ENCODE measurements at places on chromosomes 11 and 22. TPM values are rescaled to one million over a fixed set of nuclear protein-coding genes. Genes with fewer than 3 reads are reported as not detected.

The CADM1 gene
- 62.4 TPM for total RNA-seq

The TREH gene
- 0.13 TPM for total RNA-seq

DNA sequence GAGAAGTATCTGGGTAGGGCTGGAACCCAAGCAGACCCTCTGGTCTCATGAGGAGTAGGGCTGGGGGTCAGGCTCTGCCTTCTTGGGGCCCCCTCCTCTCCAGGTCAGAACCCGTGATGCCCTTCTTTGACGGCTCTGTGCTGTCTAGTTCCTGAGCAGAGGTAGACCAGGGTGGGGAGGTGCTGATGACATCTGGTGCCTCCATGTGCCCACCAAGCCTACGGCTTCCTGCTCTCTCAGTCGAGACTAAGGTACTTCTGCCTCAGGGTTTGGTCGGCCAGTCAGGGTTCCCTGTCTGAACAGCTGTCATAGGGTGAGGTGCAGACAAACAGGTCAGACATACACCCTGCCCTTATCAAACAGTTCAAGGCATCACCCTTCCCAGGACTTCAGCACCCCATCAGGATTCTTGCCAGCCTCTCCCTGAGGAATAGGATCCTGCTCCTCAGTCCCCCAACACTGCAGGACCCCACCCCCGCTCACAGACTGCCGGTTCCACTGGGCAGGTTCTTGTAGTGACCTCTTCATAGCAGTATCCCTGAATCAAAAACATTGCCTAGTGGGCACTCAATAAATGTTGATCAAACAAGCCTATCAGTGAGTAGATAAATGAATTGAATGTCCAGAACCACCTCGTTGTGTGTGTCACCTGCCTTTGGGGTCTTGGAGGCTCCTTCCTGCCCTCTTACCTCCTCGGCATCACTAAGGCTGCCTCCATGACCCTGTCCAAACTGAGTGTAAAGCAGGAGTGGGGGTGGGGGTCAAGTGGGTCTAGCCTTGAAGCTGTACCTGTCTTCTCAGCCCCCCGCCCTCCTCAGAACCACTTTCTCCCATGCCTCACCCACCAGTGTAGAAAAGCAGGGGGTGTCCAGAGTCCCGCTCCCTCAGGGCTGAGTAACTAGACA is 158.2 kb downstream of the BUD13 start:
- DNase-seq: no peak

DNA sequence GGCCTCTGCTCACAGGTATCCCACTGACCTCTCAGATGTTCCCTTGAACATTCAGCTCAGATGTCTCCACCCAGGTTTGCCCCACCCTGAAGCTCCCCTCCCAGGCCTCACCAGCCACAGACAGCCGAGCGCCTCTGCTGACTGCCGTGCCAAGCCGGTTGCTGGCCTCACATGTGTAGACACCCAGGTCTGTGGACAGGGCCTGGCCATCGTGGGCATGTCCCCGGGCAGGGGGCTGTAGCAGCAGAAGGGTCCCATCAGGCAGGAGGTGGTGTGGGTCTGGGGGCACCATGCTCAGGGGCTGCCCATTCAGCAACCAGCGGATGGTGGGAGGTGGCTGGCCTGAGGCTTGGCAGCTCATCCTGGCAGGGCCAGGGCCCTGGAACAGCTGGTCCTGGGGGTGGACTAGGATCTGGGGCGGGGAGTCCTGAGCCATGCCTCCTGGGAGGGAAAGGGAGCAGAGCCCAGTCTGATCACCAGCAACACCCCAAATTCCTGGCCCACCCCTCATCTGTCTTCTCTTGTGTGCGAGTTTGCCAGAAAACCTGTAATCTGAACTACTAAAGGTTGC is 759 bp downstream of the ROBO4 start:
- DNase-seq: no peak

GRCh38 chr22:36334081-36334820 is 53.5 kb downstream of the MYH9 start:
- no peak for DNase-seq

DNA sequence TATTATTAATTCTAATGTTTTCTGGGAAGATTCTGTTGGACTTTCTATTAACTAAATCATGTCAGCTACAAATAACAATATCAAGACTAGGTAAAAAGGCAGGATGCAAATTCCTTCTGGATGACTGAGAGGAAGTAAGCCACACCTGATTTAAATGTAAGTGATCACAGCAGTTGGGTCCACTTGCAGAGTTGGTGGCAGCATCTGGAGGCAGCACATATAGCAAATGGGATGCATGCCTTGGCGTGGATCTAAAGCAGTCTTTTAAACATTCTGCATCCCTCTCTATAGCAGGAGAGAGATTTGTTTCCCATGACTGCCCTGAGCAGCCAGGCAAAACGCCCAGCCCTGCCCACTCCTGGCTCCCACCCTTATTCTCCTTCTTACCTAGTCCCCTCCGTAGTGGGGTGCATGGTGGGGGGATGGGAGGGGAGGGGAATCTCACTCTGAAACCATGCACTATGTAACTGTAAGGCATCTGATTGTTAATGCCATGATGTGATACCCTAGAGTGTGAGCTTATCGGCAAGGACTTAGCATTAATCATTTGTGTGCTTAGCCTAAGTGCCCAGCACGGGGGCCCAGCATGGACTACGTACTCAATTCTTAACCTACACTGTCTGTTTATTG is 130.3 kb downstream of the EFCAB6 start:
- DNase-seq: no peak

- no peak for DNase-seq
These were observed 949 bp downstream of the TP53AIP1 start for GRCh38 chr11:128941573-128942271.

DNA sequence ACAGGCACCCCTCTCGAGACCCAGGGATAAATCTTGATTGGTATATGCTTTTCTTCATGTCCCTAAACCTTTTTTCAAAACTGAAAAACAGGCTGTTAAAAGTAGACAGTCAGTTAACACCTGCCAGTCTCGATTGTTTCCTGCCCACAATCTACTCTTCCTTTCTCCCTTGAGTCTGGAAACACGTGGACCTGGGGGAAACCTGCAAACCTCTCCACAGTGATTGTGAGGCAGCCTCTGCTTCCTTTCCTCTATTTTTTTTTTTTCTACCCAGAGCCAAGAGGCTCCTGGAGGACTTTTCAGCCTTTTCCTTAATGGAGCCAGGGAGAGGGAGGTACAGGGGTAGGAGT is 69.4 kb upstream of the CLMP start:
- DNase-seq: no peak

GRCh38 chr22:45248832-45249561 is 8.3 kb upstream of the KIAA0930 start:
- no peak for DNase-seq

The BTBD18 gene
- not detected for total RNA-seq

- DNase-seq: peak; percentile 59
These were observed 1.2 kb upstream of the CERK start for GRCh38 chr22:46739094-46739870.

- no peak for DNase-seq
These were observed 37.2 kb downstream of the SLC35F2 start for GRCh38 chr11:107821199-107821927.

- no peak for DNase-seq
These were observed 105.3 kb upstream of the E2F8 start for GRCh38 chr11:19345848-19346681.

The MMP12 gene
- not detected for total RNA-seq

GRCh38 chr11:11308249-11308648 is 44.8 kb downstream of the CSNK2A3 start:
- no peak for DNase-seq

DNA sequence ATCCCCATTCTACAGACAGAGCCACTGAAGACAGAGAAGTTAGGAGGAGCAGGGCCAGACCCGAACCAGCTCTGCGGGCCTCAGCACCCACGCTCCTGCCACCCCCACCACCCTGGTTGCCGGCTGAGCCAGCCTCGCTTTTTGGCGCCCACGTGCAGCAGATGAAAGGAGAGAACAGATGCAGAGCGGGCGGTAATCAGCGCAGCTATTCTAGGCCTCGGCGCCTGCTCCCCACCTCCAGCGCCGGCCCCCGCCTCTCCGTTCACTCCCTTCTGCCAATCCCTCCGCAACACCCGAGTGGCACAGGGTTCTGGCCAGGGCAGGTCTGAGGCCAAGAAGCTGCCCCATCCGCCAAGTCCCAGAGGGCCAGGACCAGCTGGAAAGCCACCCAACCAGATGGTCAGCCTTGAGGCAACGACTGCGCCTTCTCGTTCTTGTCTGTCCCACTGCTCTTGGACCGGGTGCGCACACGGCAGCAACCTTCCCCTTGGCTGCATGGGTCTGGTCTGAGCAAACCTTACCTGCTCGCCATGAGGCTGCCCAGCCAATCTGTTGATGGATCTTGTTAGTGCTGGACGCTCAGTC is 16.8 kb downstream of the DNAL4 start:
- DNase-seq: no peak

GRCh38 chr11:10941414-10941813 is 83.6 kb upstream of the ZBED5 start:
- DNase-seq: peak; percentile 85

DNA sequence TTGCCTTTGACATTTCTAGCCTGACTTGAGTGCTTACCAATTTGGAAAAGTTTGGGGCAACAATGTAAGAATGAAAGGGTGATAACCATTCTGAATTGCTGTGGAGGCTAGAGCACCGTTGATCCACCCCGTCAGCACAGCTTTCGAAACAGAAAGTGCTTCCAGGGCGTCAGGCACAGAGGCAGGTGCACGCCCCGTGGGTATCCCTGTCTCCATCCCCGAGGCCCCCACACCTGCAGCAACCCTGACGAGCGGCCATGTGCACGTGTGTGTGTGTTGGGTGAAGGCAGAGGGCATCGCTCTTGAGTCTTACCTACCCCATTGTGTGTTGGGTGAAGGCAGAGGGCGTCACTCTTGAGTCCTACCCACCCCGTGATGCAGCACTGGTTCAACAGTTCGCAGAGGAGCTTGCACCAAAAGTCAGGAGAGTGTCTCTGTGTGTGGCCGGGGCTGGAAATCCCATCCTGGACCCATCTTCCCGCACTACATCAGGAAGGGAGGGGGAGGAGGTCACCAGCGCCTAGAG is 404.5 kb downstream of the BRD1 start:
- DNase-seq: no peak

DNA sequence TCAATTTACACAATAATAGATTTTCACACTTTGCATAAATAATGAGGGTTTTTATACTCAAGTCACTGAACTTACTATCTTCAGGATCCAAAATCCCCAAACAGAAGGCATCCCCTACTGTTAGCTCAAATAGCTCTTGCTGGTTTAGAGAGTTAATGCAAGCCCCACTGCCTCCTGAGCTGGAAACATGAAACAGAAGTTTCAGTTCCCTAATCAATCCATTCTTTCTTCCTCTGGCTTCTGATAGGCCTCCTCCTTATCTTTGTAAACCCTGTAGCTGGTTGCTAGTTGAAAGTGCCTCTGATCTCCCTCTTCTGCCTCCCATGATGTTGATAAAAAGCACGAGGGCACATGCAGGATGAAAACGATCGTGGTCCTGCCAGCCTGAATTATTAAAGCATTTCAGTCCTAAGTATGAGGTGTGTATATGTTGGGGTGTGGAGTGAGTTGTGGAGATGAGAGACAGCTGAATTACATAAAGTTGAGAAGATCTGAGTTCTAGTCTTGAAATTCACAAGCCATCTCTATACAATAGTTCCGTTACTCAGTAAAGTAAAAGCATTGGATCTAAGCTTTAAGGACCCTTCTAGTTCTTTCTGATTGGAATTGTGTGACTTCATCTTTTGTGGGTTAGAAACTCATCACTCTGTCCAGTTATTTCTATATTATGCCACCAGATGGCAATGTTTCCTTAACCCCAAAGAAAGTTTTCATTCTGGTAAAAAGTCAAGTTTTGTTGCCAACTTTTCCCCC is 35.0 kb upstream of the EHF start:
- DNase-seq: peak; percentile 83

The ARHGAP8 gene
- total RNA-seq: 0.87 TPM

The OR8D4 gene
- total RNA-seq: not detected

GRCh38 chr11:57174656-57175055 is 7.1 kb upstream of the LRRC55 start:
- no peak for DNase-seq

GRCh38 chr11:132888226-132888625 is 644.1 kb downstream of the OPCML start:
- no peak for DNase-seq

GRCh38 chr11:82899186-82899820 is 927 bp downstream of the PRCP start:
- no peak for DNase-seq

- no peak for DNase-seq
These were observed 741.7 kb downstream of the NELL1 start for GRCh38 chr11:21411104-21411503.

The CARD18 gene
- total RNA-seq: not detected

DNA sequence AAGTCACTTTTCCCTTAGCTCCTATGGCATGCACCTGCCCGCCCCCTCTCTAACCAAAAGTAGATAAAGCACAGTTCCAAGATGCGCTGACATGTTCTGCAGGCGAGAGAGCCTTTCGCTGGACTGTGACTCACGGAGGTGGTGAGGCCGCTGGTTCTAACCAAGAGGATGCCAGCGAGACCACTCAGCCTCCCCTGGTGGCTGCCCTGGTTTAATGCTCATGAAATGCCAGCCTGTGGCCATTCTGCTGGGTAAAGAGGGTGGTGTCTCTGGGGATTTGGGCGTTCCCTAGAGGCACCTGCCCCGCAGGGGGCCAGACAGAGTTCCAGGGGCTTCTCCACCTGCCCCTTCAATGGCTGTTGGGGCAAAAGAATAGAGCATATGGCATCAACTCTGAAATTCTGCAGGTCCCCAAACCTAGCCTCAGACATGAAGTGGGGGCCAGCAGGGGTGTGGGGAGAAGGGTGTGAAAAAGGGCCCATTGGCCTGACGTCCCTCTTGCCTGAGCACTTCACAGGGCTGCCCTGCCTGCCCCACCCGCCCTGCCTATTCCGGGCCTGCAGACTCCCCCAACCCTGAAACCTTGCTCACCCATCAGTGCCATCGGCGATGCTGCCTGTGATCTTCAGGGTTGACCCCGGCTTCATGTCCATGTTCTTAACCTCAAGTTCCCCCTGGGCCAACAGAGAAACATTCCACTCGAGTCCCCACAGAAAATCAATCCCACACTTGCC is 8.5 kb downstream of the LGALS2 start:
- DNase-seq: peak; percentile 59

DNA sequence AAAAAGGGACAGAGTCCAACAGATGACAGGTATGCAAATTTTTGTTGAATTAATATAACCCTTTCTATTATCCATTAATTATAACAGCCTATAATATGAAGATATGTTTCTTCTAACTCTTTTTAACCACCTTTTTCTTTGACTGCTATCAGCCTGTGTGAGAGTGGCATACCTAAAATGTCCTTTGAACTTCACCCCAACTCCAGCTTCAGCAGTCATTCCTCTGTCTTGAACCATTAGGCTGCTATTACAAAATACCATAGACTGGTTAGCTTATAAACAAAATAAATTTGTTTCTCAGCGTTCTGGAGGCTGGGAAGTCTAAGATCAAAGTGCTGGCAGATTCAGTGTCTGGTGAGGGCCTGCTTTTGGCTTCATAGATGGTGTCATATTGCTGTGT is 564.6 kb upstream of the FAT3 start:
- no peak for DNase-seq

- DNase-seq: no peak
These were observed 123.3 kb upstream of the THY1 start for GRCh38 chr11:119545978-119546915.

- no peak for DNase-seq
These were observed 17.5 kb downstream of the TSSC4 start for GRCh38 chr11:2417856-2418692.

GRCh38 chr11:7969756-7970646 is 4.8 kb upstream of the NLRP10 start:
- no peak for DNase-seq

The MYBPC3 gene
- not detected for total RNA-seq

- DNase-seq: no peak
These were observed 136.0 kb upstream of the ARHGAP42 start for GRCh38 chr11:100550912-100551632.

Data from SK-MEL-5 (cell line).